ENCODE measurements at places on chromosomes 3 and 15.

DNA sequence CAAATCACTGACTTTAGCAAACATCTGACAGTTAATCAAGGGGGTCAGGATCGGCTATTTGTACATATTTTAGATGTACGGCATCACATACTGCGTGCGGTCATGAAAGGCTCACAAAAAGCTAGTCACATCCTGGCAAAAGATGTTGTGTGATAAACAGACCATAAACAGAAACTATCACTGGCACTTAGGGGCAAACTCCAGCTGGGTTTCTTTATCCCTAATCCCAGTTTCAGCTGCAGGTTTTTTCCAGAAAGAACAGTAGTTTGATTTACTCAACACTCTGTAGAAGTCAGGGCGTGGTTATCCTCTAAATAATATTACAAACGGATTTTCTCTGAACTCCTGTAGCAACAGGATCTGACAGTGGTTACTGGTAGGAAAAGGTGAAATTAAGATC lies 112.4 kb upstream of the BHLHE40 start:
- no peak for DNase-seq

DNA sequence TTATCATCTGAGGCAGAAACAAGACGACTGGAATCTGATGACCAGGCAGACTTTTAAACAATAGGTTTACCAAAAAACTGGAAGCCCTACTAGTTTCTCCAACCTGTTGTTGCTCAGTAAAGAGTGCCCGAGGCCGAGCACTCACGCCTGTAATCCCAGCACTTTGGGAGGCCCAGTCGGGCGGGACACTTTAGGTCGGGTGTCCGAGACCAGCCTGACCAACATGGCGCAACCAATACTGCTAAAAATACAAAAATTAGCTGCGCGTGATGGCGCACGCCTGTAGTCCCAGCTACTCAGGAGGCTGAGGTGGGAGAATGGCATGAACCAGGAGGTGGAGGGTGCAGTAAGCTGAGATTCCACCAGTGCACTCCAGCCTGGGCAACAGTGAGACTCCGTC lies 1.1 kb upstream of the WDR5B start:
- no peak for DNase-seq

- no peak for DNase-seq
Observed at GRCh38 chr15:40942337-40942854, 10.9 kb upstream of the CHAC1 start.

DNA sequence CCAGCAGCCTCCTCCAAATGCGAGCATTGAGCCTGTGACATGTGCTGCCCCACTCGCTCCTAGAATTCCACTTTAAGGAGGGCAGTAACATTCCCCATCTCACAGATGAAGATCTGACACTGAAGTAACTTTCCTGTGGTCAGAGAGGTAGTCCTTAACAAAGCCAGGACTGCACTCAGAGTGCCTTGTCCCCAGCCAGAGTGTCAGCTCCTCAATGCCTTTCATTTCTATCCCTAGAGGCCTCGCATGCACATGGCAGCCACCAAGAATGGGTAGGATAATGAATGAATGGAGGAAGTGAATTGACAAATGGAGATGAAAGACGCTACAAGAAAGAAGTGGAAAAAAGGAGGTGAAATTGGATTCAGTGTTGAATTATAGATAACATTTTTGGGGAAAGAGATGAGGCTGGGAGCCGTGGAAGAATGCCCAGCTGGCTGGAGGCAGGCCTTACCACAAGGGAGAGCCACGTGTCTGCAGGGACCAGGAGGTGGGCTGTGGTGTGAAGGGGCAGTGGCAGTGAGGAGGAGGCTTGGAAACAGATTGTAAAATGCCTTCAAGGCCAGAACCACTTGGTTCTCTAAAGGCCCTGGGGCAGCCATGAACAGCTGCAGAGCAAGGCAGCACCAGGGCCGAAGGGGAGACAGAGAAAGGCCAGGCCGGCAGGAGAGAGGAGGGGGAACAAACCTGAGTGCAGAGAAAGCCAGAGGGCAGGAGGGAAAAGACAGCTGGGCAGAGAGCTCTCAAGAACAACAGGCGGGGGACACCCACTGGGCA lies 10.4 kb downstream of the CFAP92 start:
- no peak for DNase-seq

DNA sequence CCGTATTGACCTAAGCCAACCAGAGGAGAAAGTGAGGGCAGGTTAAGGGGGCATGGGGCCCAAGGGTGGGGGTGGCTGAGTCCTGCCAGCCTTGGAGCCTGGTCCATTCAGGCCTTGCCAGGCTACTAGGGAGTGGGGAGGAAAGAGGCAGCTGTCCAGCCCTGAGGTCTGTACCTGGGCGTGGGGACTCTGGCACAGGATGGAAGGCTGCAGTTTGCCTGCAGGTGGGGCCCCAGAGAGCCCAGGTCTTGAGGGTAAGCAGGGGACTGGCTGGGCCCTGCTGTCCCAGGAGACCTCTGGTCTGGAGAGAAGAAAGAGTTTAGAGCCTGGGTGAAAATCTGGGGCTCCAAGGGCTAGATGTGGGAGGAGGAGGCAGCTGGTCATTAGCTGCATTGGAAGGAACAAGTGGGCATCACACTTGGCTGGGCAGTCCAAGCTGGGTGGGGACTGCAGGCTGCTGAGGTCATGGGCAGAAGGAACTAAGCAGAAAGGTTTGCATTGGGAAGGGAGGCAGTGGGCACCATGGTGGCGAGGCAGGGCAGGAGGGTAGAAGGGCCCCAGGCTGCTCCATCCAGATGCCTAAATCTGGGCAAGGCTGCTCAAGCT lies 108.4 kb downstream of the OXNAD1 start:
- DNase-seq, result no peak

- DNase-seq, result no peak
Observed at GRCh38 chr3:4140921-4141320, 162.2 kb upstream of the SETMAR start.

GRCh38 chr15:89631902-89632264 lies 23.4 kb downstream of the KIF7 start:
- DNase-seq, result no peak

DNA sequence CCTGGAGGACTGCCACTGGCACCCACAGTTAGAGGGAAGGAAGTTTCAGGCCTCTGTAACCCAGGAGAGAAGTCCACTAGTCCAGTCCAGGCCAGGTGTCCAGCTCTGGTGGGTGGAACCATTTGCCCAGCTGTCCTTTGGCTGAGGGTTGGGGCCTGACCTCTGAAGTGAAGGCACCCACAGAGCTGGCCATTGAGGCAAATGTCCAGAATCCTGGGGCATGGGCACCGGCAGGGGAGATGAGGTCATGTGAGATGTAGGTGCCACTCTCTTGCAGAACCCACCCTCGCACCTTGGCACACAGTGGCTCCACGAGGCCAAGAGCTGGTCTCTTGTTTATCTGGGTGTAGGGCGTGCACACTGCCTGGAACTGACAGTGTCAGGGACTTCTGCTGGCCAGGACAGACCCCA lies 162.8 kb downstream of the SMAD6 start:
- no peak for DNase-seq

GRCh38 chr3:128867200-128868125 lies 12.0 kb upstream of the ACAD9 start:
- no peak for DNase-seq

DNA sequence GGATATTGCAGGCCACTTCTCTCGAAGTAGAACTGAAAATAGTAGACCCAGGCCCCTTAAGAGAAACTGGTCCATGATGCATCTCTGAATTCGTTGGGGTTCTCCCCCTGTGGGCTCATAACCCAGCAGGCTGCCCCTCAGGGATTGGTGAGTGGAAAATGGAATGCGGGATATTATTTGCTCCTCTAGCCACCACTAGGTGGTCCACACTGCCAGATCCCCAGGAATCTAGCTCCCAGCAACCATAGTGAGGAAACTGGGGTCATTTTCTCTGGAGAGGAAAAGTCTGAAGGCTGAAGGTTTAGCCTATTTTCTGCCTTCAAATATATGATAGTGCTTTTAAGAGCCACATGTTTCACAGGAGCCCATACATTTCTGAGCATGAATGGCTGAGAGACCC lies 6.7 kb downstream of the CX3CR1 start:
- DNase-seq, result no peak

DNA sequence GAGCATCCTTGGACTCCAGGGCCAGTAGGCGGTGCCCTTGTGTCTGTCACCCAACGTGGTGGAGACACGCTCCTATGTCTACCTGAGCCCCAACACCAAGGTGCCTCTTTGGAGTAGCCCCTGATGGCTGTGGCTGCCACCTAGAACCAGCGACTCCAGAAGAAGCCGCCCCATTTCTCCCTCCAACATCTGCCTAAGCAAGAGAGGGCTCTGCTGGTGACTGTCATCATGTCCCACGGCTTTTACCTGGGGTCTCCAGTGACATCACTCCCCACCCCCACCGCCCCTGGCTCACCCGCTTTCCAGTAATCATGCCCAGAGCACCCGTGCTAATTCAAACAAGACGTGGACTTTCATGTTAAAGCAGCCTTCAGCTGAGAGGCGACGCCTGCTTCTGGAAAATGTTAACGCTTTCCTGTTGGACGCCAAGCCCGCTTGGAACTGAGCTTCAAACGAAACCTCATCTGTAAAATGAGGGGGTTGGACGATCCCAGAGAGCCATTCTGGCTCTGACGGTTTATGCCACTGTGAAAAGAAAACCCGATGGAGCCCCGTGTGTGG lies 57.0 kb downstream of the ISG20 start:
- DNase-seq, result no peak

DNA sequence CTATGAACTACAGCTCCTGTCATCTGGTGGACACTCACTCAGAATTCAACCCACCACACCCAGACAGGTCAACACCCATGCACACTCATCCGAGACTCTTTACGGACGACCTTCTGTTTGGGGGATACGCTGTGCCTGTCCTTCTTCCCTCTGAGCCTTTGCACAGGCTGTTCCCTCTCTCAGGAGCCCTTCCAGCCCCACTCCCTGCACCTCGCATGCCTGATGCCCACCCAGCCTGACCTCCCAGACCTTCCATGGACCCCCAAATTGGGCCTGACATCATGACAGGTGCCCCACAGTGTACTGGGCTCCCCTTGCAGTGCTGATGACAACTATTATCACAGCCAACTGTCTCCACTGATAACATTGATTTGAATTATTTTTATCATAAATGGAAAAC lies 135.8 kb downstream of the NSMCE3 start:
- DNase-seq, result no peak

- no peak for DNase-seq
Observed at GRCh38 chr15:70061696-70062270, 35.9 kb downstream of the TLE3 start.

Measured in T-helper 1 cell (primary cell).